Effector CD8-positive, alpha-beta T cell (primary cell): ENCODE measurements at places on chromosomes 4 and X.

- no peak for DNase-seq
Measured at GRCh38 chr4:174012135-174012885, 271.2 kb downstream of the FBXO8 start.

DNA sequence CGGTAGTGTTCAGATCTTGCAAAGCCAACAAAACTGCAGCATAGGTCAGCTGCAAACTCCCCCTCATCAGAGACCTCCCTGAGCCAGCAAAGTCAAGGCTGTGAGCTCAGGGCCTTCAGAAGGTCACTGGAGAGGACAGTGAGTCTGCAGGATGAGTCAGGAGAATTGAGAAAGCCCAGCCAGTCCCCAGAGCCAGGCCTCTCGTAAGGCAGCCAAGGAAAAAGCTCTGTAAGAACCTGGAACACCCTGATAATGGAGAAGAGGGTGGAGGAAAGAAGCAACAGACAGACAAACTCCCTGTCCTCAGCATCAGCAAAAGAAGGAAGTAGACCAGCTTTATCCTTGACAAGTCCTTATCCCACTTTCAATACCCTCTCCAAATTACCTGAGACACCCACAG is 33.0 kb downstream of the GRIA3 start:
- no peak for DNase-seq

DNA sequence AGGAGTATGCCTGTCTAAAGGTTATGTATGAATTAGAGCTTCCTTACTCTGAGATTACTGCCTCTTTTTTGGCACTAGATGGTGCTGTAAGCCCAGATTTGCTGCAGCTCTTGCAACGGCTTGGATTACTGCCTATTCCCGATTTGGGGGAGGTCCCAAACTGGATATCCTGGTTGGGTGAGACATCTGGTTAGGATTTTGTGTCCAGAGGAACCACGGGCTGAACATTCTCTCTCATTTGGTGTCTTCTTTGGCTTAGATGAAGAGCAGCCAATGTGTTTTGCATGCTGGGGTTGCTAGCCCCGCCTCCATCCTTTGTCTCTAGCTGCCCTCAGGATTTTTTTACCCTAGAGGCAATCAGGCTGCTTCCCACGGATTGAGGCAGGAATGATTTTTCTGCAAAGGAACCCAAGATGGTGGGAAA is 31.9 kb downstream of the F8A1 start:
- DNase-seq, result no peak

DNA sequence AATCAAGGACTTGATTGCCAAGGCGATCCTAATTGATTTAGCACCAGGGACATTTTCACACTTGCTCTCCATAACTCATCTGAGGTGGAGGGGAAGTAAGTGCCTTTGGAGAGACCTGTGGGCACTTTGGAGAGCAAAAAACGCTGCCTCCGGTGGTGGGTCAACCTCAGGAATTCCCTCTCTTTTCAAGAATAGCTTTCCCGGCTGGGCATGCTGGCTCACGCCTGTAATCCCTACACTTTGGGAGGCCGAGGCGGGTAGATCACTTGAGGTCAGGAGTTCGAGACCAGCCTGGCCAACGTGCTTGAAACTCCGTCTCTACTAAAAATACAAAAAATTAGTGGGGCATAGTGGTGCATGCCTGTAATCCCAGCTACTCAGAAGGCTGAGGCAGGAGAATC is 49.2 kb downstream of the PRPS1 start:
- no peak for DNase-seq

- no peak for DNase-seq
Measured at GRCh38 chr4:10696253-10696652, 11.7 kb upstream of the CLNK start.
